ENCODE measurements at places on chromosomes 7 and 10.

DNA sequence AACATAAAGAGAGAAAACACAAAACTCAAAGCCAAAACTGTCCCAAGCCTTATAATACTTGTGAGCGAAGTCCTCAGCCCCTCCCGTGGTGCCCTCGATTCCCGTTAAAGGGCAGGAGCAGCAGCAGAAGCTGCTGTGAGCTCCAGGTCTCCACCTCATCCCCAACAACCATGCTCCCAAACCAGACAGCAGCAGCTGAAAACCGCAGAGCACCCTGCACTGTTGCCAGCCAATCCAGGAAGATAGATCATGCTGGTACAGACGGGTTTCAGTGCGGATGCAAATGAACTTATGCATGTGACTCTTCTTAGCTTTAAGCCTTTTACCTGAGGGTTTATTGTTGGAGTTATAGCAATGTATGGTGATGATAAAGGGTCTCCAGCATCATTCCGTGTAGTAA, 97.9 kb downstream of the DNAJB6 start:
- DNase-seq, result no peak

- no peak for DNase-seq
These were observed 31.5 kb upstream of the PPP2R2D start for GRCh38 chr10:131869344-131869743.

- DNase-seq, result no peak
These were observed 350.8 kb downstream of the PLXNA4 start for GRCh38 chr7:132225216-132226030.

DNA sequence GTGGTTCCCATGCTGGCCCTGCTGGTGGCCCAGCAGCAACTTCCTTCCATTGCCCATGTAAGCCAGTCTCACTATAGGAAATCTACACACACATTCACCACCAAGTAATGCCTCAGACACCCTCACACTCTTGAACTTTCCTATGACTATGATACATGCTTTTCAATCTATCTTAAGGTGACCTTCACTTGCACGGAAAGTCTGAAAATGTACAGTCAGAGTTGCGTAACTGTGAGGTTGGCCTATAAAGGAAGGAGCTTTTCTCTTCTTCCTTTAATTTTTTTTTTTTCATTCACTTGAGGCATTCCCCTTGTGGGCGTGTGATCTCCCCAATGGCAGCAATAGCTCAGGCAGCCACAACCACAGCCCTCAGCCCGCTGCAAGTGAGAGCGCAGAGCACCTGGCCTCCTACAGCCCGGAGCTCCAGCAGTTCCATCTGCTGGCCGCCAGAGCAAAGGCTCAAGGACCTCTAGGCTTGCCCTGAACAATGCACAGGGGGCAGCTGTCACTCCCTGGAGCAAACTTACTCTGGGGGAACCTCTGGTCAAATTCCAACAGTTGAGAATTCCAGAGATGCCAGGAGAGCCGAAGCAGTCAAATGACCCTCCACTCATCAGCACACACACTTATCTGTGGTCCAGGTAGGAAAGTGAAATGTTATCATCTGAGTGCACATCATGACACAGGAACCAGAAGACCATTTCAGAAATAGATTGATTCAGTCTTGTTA, 123.1 kb upstream of the ADO start:
- DNase-seq, result no peak

- no peak for DNase-seq
These were observed 88.5 kb upstream of the ATP6V0A4 start for GRCh38 chr7:138886501-138886917.

- peak; percentile 21 for DNase-seq
These were observed 32.0 kb downstream of the SND1 start for GRCh38 chr7:127683776-127684681.

GRCh38 chr10:104903433-104903832, 262.3 kb downstream of the SORCS3 start:
- DNase-seq, result no peak

GRCh38 chr7:91435381-91436059, 171.3 kb downstream of the FZD1 start:
- no peak for DNase-seq

DNA sequence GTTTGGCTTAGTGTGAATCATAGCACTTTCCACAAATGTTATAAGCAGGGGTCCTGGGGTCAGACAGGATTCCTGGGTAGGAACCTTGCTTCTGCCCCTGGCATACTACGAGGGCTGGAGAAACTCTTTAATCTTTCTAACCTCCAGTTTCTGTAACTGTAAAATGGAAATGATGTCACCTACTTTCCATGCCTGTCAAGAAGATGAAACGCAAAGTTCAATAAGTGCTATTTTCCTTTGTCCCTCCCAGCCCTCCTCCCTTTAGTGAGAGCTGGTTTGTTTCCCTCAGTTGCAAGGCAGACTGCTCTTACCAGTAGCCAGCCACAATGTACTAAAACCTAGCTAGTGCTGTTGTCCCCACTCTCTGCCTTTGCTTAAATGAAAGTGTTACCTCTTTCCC, 117.1 kb upstream of the HPS1 start:
- no peak for DNase-seq

DNA sequence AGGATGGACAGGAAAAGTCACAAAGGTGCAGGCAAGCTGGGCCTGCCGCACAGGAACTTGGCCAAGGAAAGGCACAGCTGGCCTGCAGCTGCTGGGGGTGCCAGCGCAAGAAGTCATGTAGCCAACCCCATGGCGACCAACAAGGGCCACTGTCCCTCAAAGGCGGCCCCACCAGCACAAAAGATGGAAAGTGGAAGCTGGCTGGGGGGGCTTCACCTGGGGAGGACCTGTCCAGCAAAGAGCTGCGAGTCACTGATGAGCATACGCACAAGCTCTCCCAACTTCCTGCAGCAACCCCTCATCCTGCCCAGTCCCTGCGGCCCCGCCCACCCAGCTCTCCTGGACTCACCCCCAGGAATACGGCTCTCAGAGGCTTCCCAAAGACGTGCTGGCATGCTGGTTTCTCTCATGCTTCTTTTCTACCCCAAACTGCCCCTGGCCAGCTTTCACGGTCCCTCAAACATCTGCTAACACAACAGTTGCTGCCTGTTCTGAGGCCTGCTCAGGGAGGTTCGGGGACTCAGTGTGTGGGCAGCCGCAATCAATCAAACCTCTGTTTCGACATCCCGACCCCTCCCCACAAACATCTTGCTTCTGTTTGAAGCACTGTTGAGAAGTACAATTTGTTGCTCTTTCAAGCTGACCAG, 67.6 kb downstream of the FAM53B start:
- no peak for DNase-seq

GRCh38 chr10:95116869-95117269, 47.6 kb upstream of the CYP2C8 start:
- no peak for DNase-seq

GRCh38 chr7:102404005-102404861, 8.1 kb downstream of the PRKRIP1 start:
- no peak for DNase-seq

DNA sequence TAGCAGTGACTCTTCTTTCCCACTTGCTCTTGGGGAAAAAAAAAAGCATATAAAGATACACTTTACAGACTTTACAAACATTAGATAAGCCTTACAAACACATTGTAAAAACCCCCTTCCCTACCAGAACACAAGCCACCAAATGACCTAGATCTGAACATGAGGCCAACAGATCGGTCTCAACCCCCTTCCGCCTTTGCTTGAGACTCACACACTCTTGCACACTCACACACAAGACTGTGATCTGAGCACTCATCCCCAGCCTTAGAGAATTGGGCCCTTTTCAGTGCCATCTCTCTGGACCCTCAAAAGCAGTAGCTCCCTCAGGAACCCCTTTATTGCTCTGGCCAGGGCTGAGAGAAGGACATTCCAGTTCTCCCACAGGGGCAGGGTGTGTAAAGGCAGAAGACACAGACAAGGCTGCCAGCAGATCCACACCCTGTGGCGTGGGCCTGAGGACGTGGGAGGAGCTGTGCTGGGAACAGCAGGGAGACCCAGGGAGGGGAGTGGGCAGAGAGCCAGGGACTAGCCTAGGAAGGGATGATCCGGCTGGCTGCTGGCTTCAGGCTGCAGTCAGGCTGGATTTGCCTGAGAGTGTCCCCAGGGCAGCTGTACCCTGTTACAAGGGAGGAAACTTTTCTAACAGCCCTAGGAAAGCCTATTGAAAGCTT, 206.7 kb downstream of the KIAA1217 start:
- no peak for DNase-seq

- DNase-seq, result no peak
These were observed 10.5 kb upstream of the GUSB start for GRCh38 chr7:65992526-65992925.

GRCh38 chr7:36157527-36158320, 4.7 kb downstream of the EEPD1 start:
- DNase-seq, result no peak

DNA sequence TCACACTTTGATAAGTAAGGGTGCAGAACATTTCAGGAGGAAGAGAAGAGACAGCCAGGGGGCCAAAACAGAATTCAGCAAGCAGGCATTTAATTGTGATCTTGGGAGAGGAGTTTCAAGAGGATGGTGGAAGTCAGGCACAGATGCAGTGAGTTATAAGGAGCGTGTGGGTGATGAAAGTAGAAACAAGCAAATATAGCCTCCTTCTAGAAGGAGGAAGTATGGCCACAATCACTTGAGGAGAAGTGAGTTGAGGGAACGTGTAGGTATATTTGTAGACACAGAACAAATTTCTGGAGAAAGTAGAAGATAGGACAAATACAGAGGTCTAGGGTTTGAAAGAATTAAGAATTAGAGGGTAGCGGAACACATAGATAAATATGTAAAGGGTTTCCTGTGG, 165.8 kb downstream of the CACNB2 start:
- no peak for DNase-seq

DNA sequence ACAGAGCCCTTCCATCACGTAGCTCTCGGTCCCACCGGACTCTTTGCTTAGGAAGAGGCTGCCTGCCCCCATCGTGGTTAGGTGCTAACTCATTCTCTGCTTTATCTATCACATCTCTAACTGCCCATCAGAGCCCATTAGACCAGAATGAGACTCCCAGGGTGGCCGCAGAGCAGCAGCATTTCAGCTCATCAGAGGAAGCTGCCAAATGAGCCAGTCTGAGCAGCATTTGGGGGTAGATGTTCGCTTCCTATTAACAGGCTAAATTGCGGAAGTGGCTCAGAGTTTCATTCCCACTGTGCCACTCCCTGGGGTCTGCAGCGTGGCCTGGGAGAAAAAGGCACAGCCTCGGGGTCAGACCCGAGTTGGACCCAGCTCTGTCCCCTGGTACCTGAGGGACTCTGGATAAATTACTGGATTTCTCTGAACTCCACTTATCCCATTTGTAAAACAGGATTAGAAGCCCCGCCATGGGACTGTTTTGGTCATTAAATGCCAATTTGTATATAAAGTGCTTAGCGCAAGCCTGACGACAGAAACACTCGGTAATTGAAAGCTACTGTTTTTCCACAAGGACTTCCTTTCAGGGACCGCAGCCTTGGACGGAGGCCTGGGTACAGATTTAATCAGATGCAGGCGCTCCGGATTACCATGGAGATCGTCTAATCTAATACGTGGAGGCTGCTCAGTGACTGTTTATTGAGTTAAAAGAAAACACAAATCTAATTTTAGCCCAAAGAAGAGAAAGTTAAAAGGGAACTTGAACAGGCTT, 73.8 kb upstream of the PRLHR start:
- DNase-seq, result peak; percentile 12

GRCh38 chr7:119281181-119281846, 991.7 kb upstream of the KCND2 start:
- DNase-seq, result no peak

DNA sequence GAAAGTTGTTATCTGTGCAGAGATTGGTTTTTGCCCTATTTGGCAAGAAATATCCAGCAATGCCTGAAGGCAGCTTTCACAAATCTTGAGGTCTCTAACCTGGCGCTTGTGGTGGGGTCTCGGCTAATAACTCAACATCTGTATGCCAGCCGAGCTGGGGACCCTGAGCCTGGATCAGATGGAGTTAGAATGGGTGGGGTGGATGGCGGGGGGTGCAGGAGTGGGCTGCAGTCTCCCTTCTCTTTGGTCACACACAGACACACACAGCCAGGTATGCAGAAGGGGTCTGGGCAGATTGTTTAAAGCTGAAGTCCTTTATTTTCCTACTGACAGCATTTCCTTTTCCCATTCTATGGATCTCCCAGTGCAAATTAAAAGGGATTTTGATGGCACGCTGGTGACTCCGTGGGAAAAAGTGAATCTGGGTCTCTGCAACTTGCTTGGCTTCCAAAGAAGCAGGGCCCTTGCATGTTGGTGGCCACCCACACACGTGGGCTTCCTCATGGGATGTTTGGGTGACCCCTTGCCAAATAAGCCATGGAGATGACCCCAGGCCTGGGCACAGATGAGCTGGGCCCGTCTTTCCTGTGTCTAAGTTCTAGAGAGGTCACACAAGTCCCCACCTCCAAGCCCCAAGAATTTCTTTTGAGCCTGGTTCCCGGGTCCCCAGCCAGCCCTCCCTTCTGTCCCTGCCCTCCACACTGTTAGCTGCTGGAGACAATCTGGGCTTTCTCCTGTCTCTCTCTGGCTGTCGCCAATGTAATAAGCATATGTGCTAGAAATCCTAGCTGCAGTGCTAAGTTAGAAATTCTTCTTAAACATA, 39.9 kb upstream of the EMX2 start:
- DNase-seq, result no peak

- no peak for DNase-seq
These were observed 1.3 kb downstream of the IFIT2 start for GRCh38 chr10:89303161-89303560.

GRCh38 chr10:115771755-115772154, 501.3 kb downstream of the GFRA1 start:
- no peak for DNase-seq

DNA sequence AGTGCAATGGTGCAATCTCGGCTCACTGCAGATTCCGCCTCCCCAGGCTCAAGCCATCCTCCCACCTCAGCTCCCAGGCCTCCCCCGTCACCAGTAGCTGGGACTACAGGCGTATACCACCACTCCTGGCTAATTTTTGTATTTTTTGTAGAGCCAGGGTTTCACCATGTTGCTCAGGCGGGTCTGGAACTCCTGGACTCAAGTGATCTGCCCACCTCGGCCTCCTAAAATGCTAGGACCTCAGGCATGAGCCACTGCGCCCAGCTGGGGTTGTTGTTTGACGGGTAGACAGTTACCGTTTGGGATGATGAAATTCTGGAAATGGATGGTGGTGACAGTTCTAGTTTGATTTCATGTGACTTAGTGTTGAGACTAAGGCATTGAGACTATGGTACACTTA, 15.3 kb downstream of the CALML3 start:
- no peak for DNase-seq

DNA sequence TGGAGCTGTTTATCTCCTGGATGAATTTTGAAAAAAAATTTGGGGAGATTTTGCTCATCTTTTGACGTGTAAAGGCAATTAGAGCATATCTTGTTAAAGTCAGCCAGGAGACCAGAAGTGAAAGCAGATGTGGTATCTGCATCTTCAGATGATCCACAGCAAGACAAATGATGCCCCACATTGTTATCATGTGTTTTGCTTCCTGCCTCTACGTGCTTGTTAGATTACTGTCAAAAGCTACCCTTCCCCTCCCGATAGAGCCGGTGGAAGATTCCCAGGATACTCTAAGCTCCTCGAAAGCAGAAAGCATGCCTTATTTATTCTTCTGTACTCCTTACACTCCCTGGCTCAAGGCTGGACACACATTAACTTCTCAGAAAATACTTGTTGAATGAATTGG, 12.9 kb downstream of the COL17A1 start:
- DNase-seq, result no peak

GRCh38 chr7:135645296-135645904, 16.9 kb upstream of the STMP1 start:
- DNase-seq, result no peak

Data from AG04449 (cell line).